ENCODE measurements at places on chromosomes 3 and 15.

DNA sequence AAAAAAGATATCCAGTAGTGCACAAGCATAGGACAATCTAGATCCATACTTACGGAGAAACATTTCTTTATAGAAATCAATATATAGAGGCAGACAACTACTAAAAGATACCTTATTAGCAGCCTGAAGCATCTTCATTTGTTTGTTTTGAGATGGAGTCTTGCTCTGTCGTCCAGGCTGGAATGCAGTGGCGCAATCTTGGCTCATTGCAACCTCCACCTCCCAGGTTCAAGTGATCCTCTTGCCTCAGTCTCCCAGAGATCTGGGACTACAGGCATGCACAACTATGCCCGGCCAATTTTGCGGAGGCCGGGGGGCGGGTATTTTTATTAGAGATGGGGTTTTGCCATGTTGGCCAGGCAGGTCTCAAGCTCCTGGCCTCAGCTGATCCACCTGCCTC, 18.3 kb upstream of the SLMAP start:
- DNase-seq: no peak

DNA sequence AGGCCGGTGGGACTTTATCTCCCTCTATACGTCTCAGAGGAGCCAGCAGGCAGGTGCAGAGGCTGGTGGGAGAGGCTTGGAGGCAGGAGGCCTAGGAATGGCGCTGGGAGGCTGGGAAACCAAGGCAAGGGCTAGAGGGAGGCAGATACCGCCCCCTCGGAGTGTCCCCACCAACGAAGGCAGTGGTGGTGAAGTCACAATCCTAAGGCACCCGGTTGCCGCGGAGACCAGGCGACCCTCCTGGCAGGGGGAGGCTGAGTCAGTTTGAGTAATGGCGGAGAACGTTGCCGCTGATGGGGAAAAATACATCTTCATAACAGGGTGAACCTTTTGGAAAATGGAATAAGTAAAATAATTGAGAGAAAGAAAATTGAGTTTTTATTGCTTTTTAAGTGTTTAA, 29.9 kb upstream of the CACNA2D2 start:
- DNase-seq: no peak

- no peak for DNase-seq
Measured at GRCh38 chr3:137035631-137036030, 77.8 kb downstream of the IL20RB start.

DNA sequence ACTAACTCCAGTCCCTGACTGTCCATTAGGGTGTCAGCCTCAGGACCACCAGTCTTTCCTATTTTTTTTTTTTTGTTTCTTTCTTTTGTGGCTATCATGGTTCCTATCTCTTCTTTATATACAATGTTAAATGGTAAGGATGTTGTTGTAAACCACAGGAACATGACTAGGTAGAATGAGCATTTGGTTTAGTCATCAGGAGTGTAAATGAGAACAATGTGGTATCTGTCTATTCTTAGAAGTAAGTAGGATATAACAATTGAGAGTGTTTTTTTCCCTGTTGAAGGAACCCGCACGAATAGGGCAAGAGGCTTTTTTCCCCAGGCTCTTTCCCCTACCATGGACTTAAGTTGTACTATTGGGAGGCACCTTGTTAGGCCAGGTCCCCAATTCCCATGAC, 880.3 kb upstream of the GBE1 start:
- DNase-seq: no peak

GRCh38 chr3:3119393-3119851, 7.3 kb upstream of the TRNT1 start:
- DNase-seq: no peak

GRCh38 chr3:160774172-160774571, 18.1 kb downstream of the PPM1L start:
- no peak for DNase-seq

- no peak for DNase-seq
Measured at GRCh38 chr3:127593178-127593577, 2.6 kb upstream of the TPRA1 start.

DNA sequence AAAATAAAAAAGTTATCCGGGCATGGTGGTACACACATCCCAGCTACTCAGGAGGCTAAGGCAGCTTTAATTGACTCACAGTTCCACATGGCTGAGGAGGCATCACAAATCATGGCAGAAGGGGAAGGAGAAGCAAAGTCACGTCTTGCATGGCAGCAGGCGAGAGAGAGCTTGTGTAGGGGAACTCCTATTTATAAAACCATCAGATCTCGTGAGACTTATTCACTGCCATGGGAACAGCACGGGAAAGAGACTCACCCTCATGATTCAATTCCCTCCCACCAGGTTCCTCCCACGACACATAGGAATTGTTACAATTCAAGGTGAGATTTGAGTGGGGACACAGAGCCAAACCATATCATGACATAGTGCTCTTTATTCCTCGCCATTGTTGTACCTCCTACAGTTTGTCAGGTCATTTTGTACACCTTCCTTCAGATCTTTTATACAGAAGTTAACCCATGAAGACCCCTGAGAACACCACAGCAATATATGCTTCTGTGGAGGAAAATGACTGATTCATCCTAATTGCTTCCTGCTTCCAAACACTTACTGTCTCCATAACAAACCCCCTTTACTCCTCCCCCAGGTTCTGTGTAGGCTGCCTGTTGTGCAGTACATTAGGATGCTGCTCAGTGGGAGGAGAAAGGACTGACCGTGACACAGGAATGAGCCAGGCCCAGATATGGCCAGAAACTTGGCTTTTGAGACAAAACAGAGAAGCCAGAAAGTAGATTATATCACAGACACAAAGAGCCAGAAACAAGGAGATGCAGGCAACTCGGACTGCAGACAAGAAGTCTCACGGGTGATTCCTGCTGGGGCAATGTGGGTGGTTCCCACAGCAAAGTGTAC, 67.9 kb upstream of the HEG1 start:
- DNase-seq: no peak

GRCh38 chr15:77187751-77188464, 117.0 kb upstream of the TSPAN3 start:
- DNase-seq: peak; percentile 36

- DNase-seq: no peak
Measured at GRCh38 chr3:42123012-42123581, 31.9 kb downstream of the TRAK1 start.

DNA sequence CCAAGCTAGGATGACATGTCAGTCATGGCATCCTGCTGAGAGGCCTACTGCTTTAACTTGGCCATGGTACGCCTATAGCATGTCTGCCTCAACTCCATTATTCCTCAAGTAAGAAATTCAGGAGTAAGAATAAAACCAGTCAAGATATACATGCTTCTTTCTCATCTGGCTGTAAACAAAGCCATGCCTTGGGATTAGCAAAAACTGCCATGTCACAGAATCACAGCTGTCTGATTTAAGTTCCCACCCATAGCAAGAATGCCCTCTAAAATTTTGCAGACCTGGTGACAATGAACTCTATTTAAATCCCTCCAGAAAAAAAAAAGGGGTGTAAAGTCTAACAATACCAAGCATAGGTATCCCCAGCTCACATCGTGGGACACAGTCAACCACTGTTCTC, 55.6 kb upstream of the ACAN start:
- DNase-seq: no peak

- no peak for DNase-seq
Measured at GRCh38 chr3:184737641-184738505, 26.0 kb upstream of the MAGEF1 start.

- no peak for DNase-seq
Measured at GRCh38 chr15:60595665-60596064, 116.7 kb upstream of the ICE2 start.

DNA sequence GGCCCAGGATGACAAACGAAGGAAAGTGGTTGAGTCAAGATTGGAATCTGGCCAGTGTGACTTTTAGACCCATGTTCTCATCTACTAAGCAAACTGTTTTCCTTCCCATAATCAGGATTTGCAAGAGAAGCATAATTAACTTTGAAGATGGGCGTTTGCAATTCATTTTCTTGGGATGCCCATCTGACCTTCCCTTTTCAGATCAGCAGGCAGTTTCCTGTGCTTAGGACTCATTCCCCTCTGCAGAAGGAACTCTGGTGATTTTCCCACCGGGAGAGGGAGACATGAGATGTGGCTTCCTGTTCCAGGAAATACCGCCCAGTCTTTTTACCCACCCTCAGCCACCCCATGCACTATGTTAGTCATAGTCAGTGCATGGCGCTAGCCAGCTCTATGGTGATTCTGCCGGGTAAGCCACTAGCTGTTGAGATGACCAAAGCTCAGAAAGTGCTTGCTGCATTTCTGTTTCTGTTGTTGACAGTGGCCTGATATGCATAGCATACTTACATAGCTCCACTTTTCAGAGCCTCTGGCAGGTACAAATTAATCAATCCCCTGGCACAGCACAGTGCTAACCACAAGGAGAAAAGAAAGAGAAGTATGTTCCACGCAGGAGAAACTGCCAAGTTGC, 129.4 kb downstream of the VGLL4 start:
- DNase-seq: no peak

DNA sequence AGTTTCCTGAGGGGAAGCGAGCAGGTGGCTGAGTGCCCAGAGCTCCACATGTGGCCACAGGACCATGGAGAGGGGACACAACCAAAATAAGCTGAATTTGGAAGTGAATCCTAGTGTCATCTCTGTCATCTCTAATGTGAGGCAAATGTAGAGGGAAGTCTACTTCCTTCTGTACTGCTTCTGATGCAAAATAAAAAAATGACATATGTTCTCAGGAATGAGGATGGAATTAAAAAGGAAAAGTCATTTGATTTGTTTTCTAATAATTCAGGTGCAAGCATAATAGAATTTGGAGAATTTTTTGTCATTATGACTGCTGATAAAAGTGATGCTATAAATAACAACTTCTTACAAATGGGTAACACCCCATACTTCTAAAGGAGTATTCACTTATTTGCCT, 59.5 kb upstream of the POU1F1 start:
- DNase-seq: no peak

DNA sequence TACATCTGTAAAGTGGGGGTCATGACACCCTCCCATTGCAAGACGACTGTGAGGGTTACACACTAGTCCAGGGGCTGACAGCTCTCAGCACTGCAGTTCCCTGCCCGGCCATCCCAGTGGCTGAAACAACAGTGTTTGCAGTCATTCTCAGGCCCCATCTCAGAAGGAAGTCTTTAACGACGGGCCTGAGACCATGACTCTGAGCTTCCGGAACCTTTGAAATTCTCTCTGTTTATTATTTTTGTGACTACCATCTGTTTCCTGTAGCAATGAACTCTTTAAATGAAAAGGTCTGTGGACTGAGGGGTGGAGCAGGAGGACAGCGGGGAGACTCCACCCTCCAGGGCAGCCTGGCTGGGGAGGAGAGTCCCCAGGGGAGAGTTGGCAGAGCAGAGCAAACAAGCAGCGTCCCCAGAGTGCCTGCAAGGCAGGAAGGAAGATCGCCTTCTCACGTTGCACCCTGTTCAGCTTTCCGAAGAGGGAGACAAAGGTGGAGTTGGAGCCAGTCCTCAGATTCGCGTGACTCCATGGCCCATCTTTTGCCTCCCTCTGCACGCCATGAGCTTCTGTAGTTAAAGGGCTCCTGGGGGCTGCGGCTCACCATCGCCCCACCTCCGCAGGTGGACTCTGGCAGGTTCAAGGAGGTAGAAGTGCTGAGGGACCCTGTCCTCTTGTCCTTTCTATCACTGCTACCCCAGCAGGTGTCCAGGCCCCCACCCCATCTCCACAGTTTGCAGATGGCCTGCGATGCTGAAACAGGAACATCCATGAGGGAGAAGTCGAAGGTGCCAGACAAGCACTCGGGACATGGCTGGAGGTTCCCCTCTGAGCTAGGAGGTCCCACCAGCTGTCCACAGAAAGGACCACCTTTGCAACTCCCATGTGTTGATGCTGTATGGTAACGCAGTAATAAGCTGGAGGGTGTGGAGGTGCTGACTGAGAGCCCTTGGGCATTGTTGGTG, 525.8 kb upstream of the PROK2 start:
- no peak for DNase-seq

GRCh38 chr3:138043266-138044029, 33.5 kb downstream of the CLDN18 start:
- DNase-seq: no peak

Measured in activated CD4-positive, alpha-beta T cell treated with anti-CD3 and anti-CD28 coated beads, Interleukin-2, amount 50 U/mL, for 24 hours (primary cell).